ENCODE measurements at places on chromosomes 1 and 21.

DNA sequence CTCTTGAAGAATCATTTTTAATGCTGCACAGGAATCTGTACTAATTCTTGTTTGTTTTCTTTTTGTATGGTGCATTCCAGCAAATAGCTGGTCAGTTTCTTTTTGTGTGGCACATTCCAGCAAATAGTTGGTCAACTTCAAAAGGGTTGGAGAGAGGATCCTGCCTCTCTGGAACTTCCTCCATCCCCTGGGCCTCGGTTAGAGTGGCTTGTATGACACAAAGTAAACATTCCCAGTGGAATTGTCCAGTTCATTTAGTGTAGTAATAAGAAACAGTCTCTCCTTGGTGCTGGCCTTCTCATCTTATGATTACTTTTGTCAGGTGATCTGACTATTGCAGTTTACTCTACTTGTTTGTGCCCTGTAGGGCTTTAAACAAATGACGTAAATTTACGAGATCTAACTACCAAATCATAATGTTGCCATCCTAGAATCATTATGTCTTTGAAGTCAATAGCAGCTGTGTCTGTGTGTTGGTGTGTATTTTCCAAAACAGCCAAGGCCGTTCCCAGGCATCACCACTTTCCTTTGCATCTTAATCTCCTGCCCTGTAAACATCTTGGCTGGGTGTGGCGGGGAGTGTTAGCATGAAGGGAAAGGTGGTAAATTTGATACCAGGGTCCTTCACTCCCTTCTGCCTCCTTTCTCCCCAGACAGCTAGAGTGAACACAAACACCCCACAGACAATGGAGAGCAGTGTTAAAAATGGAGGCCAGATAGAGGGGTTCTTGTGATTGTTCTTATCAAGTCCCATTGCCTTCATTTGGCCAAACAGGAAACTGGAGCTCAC, 77.9 kb downstream of the CDC7 start:
- DNase-seq, result no peak

DNA sequence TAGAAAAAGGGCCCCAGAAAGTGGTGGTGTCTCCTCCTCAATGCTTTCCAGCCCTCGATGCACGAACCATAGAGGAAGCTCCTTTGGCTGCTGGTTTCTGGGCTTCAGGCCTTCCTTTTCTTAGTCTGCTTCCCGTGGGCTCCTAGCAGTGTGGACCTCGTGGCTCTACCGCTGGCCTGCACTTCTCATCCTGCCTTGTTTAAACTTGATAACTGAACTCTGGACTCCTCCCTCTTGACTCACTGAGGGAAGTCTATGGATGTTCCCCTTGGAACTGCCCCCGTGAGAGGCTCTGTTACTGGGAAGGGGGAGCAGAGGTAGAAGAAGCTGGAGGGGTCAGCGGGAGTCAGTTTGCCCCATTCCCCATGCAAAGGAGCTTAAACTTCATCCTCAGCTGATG, 75.3 kb upstream of the WDR26 start:
- DNase-seq, result no peak

- peak; percentile 59 for DNase-seq
Observed at GRCh38 chr1:117061986-117062415, 1.9 kb downstream of the TTF2 start.

DNA sequence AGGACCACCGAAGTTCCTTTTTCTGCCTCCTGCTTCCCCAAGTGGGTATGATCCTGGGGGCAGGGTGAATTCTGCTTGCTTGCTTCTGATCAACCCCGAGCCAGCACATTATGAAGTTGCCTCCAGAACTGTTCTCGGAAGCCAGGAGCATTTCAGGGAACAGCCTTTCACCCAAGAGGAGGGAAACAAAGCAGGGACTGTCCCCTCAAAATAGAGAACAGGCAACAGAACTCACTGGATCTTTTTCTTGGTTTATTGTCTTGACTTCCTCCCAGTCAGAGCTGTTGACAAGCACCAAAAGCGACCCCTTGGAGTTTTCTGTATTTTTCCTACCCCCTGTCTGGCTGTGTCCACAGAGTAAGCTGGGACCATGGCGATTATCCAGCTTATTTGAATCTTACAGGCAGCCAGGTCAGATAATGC, 258.3 kb upstream of the SGIP1 start:
- no peak for DNase-seq

DNA sequence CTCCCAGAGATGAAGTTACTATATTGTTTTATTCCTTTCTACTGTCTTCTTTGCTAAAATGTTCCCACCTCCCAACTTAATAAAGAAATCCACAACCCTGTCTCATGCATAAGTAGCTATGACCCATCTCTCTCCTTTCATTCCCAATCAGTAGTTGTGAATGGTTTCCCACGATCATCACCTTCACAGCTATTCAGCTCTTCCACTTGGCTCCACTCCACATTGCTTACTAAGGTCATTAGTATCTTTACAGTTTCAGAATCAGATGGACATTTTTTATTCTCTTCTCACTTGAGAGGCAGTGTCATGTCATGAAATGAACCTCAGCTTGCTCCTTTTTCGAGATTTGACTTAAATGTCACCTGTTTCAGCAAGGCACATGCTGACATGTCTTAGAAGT, 47.1 kb upstream of the COG2 start:
- no peak for DNase-seq

- DNase-seq, result no peak
Observed at GRCh38 chr1:216815260-216816131, 92.3 kb upstream of the ESRRG start.

GRCh38 chr1:77143529-77144121, 75.6 kb downstream of the PIGK start:
- DNase-seq, result peak; percentile 14

- no peak for DNase-seq
Observed at GRCh38 chr1:152699746-152700145, 1.6 kb downstream of the LCE2A start.

GRCh38 chr1:56551691-56552090, 27.7 kb downstream of the PLPP3 start:
- DNase-seq, result no peak

DNA sequence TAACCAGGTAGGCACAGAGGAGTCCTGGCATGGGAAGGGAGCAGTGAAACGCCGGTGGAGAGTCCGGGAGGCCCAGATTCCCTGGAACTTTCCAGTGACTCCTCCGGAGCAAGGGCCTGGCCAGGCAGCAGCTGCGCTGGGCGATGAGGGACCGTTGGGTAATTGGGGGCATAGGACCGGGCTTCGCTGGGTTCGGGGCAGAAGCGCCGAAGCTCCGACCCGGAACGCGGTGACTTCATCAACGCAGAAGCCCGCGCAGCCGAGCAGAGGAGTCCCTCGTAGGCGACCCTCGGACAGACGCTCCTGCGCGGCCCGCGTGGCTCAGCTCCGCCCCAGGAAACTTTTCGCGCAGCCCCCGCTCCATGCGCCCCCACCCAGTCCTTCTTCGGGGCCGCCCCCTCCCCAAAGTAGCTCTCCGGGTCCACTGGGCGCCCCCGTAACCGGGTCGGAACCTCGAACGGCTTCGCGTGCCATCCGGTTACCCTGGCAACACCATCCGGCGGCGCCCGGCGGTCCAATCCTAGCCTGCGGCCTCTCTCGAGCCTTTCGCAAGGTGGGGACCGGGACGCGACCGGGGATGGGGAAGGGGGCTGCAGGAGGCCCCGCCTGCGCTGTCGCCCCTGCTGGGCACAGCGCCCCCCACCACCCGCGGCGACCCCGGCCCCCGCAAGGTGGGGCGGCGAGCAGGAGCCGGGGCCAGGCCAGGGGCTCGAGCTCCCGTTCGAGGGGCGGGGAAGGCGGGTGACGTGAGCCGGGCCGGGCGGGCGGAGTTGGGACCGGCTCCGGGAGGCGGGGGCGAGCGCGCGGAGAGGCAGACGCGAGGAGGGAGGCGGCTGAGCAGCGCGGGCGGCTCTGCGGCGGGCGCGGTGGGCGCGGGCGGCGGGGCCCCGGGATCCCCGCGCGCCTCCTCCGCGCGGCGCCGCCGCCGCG, at the start of gene AJAP1:
Gene AJAP1, plus strand, starts transcription at position 814 of the 930 bp plus-strand sequence. CDS start 817 bp downstream, outside the sequence.
- no peak for DNase-seq

DNA sequence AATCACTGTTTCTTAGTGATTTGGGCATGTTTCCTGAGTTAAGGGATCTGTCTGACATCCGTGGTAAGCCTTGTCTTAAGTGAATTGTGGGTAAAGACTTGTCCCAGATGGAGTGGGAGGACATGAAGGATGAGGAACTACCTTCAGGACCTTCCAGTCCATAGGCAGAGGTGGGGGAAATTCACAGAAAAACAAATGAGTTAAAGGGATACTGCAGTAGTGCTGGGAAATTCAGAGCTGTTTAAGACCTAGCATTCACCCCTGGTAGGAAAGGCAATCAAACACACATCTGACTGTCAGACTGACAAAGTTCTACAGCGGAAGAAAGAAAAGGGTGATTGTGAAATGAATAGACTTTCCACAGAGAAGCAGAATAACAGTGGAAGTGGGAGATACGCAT, 3.0 kb downstream of the GNAT2 start:
- DNase-seq, result no peak

- no peak for DNase-seq
Observed at GRCh38 chr1:108028841-108029388, 63.9 kb upstream of the VAV3 start.

GRCh38 chr1:245987997-245988392, 519.1 kb downstream of the SMYD3 start:
- DNase-seq, result no peak

DNA sequence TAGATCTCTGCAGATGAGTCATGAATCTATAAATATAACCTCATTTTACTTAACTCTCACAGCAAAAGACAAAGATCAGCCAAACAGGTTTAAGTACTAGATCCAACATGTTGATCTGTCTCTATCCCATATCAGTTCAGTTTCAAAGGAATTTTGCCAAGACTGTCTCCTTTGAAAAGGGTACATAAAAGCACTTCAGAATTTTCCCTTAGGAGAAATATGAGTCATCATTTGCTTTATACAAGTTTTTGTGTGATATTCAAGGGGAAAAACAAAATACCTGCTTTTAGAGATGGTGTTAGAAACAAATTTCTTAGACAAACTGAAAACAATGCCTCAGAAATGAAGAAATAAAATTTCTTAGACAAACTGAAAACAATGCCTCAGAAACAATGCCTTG, 73.5 kb upstream of the LRRC7 start:
- DNase-seq, result no peak

DNA sequence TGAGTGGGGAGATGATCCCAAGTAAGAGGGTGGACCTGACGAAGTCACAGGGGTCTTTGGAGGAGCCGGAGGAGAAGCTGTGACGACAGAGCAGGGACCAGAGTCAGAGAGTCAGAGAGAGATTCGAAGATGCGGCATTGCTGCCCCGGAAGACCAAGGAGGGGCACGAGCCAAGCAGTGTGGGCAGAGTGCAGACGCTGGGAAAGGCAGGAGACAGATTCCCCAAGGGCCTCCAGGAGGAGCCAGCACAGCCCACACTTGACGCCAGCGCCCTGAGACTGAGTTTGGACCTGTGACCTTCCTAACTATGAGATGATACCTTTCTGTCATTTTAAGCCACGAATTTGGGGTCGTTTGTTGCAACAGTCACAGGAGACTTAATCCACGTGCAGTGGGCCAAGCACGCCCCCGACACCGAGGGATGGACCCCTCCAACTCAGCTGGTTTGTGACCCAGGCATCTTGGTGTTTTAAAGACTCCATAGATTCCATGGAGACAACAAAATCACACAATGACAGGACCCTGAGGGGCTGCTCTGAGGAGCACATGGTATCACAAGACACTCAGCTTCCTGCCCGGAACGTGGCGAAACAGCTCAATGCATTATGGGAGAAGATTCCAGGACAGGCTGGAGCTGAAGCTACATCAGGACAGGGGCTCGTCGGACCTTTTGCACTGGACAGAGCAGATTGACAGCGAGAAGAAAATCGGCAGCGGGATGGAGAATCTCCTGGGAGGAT, 11.0 kb upstream of the TFF1 start:
- DNase-seq, result no peak

GRCh38 chr1:95233319-95233736, 682 bp upstream of the RWDD3 start:
- DNase-seq, result no peak

- no peak for DNase-seq
Observed at GRCh38 chr1:166698771-166699170, 140.5 kb upstream of the POGK start.

GRCh38 chr1:183810121-183810520, 5.2 kb downstream of the RGL1 start:
- no peak for DNase-seq

GRCh38 chr1:185834371-185834905, 100.2 kb downstream of the HMCN1 start:
- DNase-seq, result no peak

DNA sequence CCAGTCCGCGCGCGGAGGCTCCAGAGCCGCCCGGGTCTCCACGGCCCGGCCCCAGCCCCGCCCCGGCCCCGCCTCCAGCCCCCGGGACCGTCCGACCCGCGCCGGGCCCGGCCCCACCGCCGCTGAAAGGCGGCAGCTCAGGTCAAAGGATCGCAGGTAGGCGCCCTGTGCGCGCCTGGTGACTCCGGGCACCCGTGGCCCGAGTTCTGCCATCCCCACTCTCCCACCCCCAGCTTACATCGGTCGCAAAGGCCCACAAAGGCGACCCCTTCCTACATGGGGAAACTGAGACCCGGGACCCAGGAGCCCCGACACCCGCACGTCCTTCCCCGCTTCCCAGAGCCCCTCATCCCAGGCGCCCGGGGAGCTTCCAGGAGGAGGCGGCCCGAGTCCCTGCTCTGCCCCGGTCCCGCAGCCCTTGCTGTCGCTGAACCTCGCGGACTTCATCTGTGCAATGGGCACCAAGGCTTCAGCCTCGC, at the start of gene TMEM200B:
Gene TMEM200B, minus strand, starts transcription at position 17 of the 479 bp plus-strand sequence. CDS start 2,075 bp downstream, outside the sequence.
- DNase-seq, result no peak

DNA sequence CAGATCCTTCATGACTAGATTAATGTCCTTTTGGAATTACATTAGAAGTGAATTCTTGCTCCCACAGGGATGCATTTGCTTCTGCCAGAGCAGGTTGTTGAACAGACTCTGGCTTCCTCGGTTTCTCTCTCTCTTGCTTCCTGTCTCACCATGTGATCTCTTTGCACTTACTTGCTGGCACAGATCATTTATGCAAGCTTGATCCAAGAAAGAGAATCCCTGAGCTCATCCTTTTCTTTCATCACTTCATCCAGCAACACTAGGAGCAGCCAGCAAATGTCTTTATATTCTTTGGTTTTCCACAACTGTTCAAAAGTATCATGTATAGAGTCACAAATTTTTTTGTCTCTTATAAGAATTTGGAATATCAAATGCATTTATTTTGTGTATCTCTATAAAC, 313.5 kb downstream of the ZNF326 start:
- no peak for DNase-seq

- DNase-seq, result no peak
Observed at GRCh38 chr1:232669981-232670747, 40.2 kb upstream of the SIPA1L2 start.

DNA sequence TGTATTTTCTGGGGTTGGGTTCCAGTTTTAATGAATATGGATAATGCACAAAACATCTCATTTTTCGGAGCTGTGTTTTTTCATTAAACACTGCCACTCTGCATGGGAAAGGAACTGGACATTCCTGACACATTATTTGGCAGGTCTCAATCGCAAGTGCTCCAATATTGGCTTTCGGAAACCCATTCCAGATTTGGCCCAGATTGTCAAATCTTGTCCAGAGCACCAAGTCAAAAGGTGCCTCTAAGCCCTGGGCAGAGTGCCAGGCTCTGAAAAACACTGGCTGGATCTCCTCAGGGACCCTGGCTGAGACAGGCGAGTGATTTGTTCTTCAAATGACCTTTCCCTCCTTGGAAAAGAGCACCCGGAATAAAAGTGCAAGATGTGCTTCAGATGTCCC, 68.4 kb upstream of the MRPS6 start:
- DNase-seq, result no peak
